B cell (primary cell): ENCODE measurements at places on chromosomes 3 and 15. TPM values are rescaled to one million over a fixed set of nuclear protein-coding genes. Genes with fewer than 3 reads are reported as not detected.
A peak's percentile ranks its signal among the peaks of the same experiment; 100 is the strongest.

DNA sequence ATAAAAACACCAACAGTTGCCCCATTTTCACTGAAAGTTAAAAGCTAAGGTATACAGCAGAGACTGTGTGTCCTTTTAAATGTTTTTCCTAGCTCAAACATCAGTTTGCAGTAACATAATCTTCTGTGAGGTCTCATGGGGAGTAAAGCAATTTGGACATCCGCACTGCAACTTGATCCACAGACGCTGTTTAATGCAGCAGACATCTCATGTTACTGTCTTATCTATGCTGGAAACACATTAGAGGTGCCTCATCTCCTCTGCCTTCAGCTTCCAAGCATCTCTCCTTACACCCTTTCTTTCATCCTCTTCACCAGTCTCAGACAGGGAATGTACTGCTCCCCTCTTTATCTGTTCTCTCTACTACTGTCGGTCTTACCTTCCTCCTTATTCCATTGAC lies 53.7 kb upstream of the ATP11B start:
- H3K27ac ChIP-seq, result no peak overlapping the region
- H3K36me3 ChIP-seq, result no peaks in the 10 kb centered on the region
- peaks cover 4% of the 10 kb centered on the region for H3K27me3 ChIP-seq
- H3K4me1 ChIP-seq, result no peaks in the 10 kb centered on the region
- DNase-seq, result no peak

CXCR6 gene
- not detected in 2 replicates for polyA plus RNA-seq

- H3K4me3 ChIP-seq, result no peak overlapping the region
- DNase-seq, result no peak
- H3K27ac ChIP-seq, result no peak overlapping the region
- no peaks in the 10 kb centered on the region for H3K36me3 ChIP-seq
Observed at GRCh38 chr3:172272698-172273097, 175.6 kb downstream of the GHSR start.

GRCh38 chr3:175535351-175535750 lies 676.2 kb downstream of the NAALADL2 start:
- H3K27me3 ChIP-seq, result no peaks in the 10 kb centered on the region
- no peak overlapping the region for H3K27ac ChIP-seq
- no peaks in the 10 kb centered on the region for H3K36me3 ChIP-seq
- DNase-seq, result no peak

DNA sequence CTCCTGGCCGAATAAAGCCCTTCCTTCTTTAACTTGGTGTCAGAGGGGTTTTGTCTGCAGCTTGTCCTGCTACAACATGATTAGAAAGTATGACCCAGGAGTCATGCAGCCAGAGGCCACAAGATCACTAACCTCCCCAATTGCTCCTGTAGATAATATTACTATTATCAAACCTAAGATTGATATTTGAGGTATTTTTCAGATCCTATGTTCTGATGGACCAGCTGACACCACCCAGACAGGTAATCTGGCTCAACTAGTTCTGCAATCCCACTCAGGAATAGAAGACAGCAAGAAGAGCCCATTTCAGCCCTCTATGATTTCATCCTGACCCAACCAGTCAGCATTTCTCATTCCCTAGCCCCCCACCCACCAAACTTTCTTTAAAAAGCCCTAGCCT lies 23.3 kb upstream of the LIMD1 start:
- H3K4me3 ChIP-seq, result no peak overlapping the region
- no peaks in the 10 kb centered on the region for H3K27me3 ChIP-seq
- H3K4me1 ChIP-seq, result peaks cover 36% of the 10 kb centered on the region
- no peak overlapping the region for H3K27ac ChIP-seq
- no peak for DNase-seq
- H3K36me3 ChIP-seq, result no peaks in the 10 kb centered on the region

HRG gene
- not detected in 2 replicates for polyA plus RNA-seq

NLGN1 gene
- polyA plus RNA-seq, result not detected in 2 replicates

DNA sequence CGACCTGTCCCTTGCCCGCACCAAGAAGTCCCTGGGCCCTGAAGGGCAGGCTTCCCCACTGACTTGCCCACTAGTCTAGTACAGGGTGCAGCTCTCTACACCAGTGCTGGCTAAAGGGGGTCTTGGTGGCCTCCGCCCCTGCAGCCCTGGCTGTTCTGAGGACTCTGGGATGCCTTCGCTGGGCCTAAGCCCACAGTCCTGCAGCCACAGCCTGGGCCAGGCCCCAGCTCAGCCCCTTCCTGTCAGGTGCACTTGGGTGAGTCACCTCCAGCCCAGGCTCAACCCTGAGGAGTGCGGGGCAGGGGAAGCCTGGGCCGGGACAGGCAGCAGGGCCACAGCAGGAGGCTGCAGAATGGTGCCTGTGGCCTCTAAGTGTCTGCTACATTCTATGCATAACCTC lies 971 bp downstream of the C3orf22 start:
- H3K27ac ChIP-seq, result no peak overlapping the region
- H3K36me3 ChIP-seq, result no peaks in the 10 kb centered on the region
- no peaks in the 10 kb centered on the region for H3K4me1 ChIP-seq
- H3K4me3 ChIP-seq, result no peak overlapping the region
- no peak for DNase-seq

GRCh38 chr15:81419332-81419943 lies 45.4 kb upstream of the TMC3 start:
- no peak for DNase-seq
- peaks cover 4% of the 10 kb centered on the region for H3K4me1 ChIP-seq
- H3K27me3 ChIP-seq, result peaks cover 5% of the 10 kb centered on the region
- H3K36me3 ChIP-seq, result no peaks in the 10 kb centered on the region
- no peak overlapping the region for H3K4me3 ChIP-seq

DNA sequence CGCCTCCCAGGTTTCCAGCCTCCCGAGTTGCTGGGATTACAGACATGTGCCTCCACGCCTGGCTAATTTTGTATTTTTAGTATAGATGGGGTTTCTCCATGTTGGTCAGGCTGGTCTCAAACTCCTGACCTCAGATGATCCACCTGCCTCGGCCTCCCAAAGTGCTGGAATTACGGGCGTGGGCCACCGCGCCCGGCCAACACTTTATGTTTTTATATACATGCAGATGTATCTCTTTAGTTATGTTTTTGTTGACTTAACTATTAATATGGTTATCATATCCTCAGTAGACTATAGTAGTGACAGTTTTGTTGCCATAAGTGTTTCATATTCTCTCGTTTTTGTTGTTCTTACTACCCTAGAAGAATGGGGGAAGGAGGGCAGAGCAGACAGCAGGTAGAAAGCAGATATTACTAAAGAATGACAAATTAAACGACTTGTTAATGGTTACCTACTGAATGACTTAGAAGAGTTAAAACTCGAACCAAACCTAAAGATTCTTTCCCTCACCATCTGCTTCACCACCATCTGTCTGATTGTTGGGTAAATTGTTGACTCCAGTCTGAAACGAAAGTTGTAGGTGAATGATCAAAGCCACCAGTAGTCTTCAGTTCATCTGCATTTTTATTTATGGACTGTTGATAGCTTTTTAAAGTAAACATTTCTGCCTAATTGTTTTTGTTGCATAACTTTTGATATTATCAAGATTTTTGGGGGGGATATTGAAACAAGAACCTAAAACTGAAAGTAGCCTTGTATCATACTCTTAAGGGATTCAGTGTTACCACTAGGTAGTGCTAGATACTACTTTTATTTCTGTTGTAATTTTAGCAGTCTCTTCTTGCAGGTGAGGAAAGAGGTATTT lies 89.3 kb downstream of the RASA2 start:
- peak overlapping the region; percentile 10 for H3K27ac ChIP-seq
- H3K4me1 ChIP-seq, result peaks cover 3% of the 10 kb centered on the region
- peaks cover 27% of the 10 kb centered on the region for H3K36me3 ChIP-seq
- no peaks in the 10 kb centered on the region for H3K27me3 ChIP-seq
- H3K4me3 ChIP-seq, result no peak overlapping the region

GRCh38 chr3:180825964-180826363 lies 86.5 kb upstream of the FXR1 start:
- H3K36me3 ChIP-seq, result no peaks in the 10 kb centered on the region
- no peaks in the 10 kb centered on the region for H3K4me1 ChIP-seq
- DNase-seq, result no peak
- H3K4me3 ChIP-seq, result no peak overlapping the region
